ENCODE measurements at places on chromosomes 7 and 10.

- no peak for DNase-seq
These were observed 106.6 kb upstream of the TNS3 start for GRCh38 chr7:47688311-47689100.

DNA sequence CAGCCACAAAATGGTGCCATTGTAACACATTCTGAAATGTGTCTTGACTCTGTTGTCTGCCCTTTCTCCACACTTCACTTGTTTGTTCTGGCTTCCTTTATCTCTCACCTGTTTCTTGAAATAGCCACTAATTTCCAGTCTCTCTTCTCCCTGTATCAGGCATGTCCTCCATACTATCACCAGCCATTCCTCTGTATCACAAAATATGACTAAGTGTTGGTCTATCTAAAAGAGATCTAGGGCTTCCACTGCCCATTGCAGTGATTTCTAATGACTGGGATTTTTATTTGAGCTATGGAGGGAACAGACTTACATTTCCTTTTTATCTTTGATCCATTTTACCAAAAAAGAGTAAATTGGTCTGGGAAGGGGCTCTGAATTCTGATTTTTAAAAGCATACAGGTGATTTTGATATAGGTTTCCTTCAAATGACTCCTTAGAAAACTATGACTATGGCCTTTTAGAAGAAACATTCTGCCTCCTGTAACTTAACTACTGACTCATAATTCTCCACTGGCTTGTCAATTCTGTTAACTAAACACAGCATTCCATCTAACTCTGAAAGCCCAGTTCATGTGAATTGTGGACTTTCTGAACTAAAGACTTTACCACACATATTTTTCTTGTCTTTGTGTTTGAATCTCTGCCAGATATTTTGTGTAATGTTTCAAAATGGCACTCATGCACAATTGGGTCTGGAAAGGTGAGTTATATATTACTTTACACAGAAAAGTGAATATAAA is 1121.4 kb downstream of the XPNPEP1 start:
- DNase-seq: no peak

- DNase-seq: no peak
These were observed 47.0 kb downstream of the GRK5 start for GRCh38 chr10:119254335-119254734.

DNA sequence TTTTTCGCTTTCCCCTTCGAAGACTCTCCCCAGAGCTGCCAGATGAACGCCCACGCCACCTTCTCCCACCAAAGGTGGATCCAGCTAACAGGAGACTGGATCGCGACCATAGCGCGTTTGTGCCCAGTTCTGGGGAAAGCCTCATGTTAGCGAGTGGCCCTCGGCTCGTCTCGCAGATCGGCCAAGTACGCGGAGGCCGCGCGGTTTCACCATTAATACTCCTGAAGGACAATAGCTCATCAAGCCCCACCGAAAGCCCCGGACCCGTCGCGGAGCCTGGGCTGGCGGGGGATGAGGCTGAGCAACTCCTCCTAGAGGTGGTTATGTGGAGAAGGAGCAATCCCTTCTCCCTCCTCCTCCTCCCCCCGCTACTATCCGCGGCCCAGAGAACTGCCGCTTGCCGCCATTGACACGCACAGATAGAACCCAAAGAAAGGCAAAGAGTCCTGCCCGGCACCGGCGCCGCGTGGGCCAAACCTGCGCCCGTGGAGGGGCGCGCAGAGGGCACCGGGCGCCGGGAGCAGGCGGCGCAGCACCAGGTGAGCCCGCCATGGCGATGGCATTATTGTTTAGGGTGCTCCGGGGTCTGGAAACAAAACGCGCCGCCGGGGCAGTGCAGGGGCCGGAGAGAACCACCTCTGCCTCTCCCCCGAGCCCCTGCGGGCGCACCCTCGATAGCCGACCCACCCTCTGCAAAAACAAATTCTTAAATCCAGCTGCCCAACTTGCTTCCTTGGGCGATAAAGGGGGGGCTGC is at the start of gene MACROH2A2:
MACROH2A2 (plus strand) TSS at position 385 of the 756 bp plus-strand sequence. CDS start 22,813 bp downstream, outside the sequence.
- DNase-seq: no peak

GRCh38 chr10:116237260-116237659 is 35.7 kb downstream of the GFRA1 start:
- DNase-seq: no peak

DNA sequence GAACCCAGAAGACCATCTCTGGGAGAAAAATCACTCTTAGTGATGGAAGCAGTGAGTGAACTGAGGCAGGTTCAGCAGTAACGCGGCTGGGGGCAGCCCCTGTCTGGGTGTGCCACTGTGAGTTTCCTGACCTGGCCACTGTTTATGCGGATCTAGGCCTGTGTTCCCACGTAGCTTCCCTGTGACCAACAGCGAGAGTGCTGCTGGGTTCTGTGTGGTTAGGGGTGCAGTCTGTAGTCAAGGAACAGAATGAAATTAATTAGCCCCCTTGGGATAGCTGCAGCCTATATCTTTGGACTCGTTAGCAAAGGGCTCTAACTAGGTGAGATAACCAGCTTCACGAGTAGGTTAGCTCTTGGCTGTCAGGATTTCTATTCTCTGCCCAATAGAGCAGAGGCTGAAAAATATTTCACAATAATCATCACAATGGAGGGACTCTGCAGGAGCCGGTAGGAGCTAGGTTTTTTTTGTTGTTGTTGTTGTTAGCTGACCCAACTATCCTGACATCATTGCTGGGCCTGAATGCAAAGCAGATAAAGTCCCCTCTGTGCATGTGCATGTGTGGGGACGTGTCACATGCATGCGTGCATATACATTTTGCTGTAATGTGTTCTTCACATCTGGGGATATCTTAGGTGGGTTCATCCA is 164.9 kb downstream of the TMEM178B start:
- DNase-seq: no peak

DNA sequence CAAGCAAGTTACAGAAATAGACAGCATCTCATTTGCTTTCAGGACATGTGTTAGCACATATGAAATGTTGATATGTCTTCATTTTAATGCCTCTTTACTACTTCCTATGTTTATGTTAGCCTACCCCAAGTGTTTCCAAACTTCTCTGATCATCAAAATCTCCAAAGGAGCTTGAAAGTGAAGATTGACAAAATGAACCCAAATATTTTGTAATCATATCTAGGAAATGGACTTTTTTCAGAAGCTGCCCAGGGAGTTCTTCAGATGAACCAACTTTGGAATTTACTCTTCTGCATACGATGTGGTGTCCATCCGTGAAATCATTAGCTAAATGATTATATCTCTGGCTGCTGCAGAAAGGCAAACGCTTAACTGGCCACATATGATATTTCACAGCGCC is 101.2 kb upstream of the AOAH start:
- DNase-seq: no peak

DNA sequence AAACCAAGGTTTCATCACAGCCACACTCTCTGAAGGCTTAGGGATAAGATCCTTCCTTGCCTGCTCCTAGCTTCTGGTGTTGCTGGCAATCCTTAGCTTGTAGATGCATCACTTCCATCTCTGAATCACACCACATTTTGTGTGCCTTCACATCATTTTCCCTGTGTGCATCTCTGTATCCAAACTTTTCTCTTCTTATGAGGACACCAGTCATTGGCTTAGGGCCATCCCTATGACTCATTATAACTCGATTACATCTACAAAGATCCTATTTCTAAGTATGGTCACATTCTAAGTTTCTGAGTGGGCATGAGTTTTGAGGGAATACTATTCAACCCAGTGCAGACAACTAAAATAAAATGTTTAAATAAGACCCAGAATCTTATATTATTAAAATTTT is 121.7 kb downstream of the C7orf25 start:
- DNase-seq: no peak

DNA sequence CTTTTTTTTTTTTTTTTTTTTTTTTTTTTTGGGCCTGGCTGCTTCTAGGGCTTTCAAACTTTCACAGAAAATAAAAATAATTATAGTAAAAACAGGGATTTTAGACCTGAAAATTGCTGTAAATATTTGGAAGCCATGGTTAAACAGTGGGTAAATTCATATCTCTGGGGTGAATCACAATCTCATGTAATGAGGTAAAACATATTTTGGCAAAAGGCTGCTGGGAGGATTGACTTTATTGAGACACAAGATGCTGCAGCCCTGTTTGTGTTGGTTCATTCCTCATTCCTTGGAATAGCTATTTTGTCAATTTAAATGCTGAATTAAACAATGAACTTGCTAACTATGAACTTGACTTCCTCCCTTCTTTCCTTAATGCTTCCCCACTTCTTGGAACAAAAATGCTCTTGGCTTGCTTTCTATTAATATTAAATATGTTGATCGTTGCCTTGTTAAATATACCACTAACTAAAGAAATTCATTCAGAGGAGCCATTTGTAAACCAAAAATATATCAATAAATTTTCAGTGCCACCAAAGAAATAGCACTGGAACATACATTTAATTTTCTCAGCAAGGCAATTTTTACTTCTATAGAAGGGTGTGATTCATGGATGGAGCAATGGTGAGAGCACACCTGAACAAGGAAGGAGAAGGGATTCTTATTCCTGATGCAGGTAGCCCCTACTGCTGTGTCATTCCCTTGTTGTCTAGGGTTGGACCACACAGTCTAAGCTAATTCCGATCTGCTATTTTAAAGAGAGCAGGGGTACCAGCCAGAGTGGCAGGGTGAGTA is 24.6 kb downstream of the AGK start:
- DNase-seq: no peak

- peak; percentile 51 for DNase-seq
These were observed 37.2 kb downstream of the PLEKHS1 start for GRCh38 chr10:113788604-113789083.

GRCh38 chr7:7321681-7322080 is 139.3 kb downstream of the C1GALT1 start:
- no peak for DNase-seq

GRCh38 chr7:1210979-1211608 is 21.6 kb upstream of the UNCX start:
- no peak for DNase-seq

- no peak for DNase-seq
These were observed 235.0 kb downstream of the CCDC7 start for GRCh38 chr10:32680803-32681557.

DNA sequence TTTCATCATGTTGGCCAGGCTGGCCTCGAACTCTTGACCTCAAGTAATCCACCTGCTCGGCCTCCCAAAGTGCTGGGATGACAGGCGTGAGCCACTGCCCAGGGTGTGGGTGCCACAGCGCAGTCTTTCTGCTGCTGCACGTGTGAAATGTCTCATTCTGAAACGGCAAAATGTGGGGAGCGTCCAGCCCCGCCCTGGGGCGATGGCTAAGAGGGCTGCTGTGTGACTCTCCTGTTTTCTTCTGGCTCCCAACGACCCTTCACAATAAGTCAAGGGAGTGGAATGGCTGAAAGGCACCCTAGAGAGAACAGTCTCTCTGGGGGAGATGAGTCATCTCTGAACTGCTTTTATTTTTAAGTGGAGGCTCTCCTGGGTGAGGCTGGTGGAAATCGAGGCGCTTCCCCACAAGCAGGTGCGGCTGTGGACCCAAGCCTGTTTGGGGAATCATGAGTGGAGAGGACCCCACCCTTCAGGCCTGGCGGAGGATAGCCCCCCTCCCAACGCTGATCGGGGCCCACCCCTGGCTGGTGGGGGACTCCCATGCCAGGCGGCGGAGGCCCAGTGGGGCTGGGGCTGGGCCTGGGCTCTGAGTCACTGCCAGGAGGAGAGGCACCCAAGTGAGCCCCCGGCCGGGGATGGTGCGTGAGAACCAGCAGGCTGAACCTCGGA is 18.0 kb downstream of the ADAP1 start:
- DNase-seq: no peak

DNA sequence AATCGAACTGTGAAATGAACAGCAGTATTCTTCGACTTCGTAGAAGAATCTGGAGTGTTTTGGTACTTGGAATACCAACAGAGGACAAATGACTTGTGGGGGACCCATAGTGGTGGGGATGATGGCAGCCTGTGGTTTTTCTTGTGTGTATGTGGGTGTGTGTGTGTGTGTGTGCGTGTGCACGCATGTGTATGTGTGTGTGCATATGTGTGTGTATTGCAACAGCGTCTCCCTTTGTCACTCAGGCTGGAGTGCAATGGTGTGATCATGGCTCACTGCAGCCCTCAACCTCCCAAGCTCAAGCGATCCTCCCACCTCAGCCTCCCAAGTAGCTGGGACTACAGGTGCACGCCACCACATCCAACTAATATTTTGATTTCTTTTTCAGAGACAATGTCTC is 9.4 kb upstream of the YWHAG start:
- DNase-seq: no peak

DNA sequence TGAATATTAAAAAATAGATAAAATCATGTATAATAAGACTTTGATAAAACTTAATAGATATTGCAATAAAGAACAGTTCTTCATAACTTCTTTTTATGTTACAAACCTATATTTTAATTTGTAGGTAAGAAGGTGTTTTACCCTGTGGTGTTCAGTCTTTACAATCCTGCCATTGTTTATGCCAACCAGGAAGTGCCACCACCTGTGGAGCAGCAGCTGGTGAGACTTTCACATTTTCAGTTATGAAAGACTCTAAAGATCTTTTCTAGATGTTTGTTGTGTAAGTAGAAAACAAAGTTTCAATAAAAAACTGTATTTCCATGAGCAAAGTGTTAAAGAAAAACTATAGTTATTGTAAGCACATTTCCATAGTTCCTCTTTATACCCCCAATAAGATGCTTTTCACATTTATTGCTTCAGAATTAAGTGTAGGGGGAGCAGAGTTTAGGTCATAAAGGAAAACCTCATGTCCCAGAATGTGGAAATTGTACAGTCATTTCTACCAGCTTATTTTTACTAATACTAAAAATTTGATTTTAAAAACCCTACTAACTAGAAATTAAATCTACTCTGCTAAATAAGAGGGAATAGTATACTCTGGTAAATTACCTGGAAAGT is 28.7 kb downstream of the CSGALNACT2 start:
- DNase-seq: no peak

GRCh38 chr7:137734221-137734620 is 112.6 kb downstream of the DGKI start:
- DNase-seq: no peak

GRCh38 chr7:69110450-69111050 is 487.7 kb upstream of the AUTS2 start:
- DNase-seq: no peak

GRCh38 chr10:282294-283139 is 147.3 kb downstream of the ZMYND11 start:
- DNase-seq: no peak

- no peak for DNase-seq
These were observed 8.5 kb downstream of the CPED1 start for GRCh38 chr7:120996988-120997345.

DNA sequence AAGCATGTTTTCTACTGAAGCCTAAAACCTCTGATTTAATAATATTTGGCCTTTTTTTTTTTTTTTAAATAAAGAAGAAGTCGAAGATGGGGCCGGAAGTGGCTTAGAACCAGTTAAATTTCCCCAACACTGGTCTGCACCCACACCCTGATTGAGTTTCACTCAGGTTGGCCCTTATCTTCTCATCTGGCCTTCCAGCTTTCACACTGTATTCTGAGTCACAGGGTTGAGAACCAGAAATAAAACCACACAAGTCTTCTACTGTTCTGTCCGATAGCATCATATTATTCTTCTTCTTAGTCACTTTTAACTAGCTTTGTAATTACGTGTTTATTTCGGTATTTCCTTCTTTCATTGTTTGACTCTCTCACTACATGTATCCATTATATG is 9.9 kb downstream of the ZNF365 start:
- no peak for DNase-seq
